Fibroblast of skin of right quadriceps (primary cell): ENCODE measurements at places on chromosomes 2 and 18.

- DNase-seq = peak; percentile 3
Measured at GRCh38 chr18:25557011-25557410, 205.0 kb upstream of the ZNF521 start.

- DNase-seq = peak; percentile 9
Measured at GRCh38 chr2:101873543-101873942, 118.2 kb upstream of the IL1R2 start.

DNA sequence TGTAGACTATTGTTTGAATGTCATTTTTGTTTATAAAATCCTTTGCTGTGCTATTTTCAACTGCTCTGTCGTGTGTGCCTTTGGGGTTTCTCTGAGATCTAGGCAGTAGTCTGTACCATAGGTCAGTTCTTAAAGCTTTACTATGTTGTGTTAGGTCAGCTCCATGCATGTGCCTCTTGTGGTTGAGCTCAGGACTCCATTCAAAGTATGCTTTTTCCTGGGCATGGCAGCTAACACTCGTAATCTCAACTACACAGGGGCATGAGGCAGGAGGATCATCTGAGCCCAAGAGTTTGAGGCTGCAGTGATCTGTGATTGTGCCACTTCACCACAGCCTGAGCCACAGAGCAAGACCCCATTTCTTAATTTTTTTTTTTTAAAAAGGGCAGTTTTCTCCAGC lies 174.4 kb upstream of the SPHKAP start:
- DNase-seq = no peak

- no peak for DNase-seq
Measured at GRCh38 chr2:16179701-16180416, 239.5 kb downstream of the MYCN start.

DNA sequence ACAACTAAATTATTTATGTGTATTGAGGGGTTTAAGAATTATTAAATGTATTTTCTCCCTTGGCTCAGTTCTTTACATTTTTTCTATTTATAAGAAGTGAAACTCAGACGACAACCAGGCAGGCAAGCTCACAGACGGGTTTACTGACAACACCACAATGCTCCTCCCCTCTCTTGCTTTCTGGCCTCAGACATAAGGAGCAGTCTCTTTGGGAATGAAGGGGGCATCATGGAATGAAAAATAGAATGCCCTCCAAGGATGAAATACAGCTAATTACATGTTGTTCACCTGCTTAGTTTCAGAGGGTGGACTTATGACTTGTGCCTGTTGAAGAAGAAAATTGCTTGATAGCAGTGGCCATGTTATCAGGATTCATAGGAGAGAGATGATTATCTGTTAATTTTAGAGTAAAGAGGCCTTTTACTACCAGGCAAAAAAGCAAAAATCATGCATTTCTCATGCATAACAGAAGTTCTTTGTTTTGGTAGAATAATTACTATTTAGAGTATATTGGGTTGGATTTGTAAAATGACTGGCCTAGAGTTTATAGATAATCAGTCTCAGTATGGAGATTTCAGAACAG lies 172.1 kb upstream of the LRRTM1 start:
- no peak for DNase-seq

DNA sequence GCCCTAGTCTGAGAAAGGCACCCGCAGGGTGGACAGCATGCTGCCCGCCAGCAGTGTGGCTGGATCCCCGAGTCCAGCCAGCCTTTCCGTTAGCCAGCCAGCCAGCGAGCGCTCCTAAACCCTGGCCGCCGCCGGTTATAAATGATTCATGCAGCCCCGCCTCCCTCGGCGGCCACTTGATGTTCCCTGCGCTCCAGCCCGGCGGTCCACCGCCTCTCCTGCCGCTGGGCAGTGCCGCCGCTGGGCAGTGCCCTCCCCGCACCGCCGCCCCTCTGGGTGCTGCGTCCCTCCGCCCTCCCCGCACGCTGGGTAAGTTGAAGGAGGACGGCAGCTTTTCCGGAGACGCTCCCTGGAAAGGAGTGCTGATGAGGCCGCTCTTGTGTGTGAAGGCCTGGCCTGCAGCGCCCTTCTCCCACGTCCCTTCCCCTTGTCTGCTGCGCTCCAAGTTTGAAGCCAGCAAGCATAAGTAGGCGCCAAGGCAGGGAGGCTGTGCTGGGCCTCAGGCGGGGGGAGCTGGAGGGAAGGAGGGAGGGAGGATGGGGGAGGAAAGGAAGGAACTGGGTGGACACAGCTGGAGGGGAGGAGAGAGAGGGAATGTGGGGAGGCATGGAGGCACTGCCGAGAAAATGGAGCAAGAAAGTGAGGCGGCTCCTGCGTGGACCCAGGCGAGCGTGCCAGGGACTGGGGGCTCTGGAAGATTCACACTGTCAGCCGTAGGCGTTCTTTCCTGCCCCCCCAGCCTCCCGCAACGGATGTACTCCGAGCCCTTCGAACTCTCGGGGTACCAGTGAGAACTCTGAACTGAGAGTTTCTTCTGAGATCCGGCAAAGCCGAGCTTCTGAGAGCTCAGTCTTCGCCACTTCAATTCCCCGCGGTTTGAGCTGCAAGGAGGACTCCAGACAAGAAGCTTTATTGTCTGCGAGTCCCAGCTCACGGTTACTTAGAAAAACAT lies 131.9 kb downstream of the GLI2 start:
- peak; percentile 81 for DNase-seq

DNA sequence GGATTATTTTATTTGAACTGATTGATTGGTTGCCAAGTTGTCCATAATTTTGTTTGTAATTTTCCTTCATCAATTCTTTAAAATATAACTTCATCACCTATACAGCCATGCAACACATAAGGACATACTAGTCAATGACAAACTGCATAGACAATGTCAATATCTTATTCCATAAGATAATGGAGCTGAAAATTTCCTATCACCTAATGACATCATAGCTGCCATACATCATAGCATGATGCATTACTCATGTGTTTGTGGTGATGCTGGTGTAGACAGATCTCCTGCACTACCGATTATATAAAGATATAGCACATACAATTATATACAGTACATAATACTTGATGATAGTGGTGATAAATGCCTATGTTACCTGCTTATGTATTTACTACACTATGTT lies 369.8 kb upstream of the NT5C1B start:
- DNase-seq = no peak

- DNase-seq = no peak
Measured at GRCh38 chr2:239118264-239118663, 270.4 kb downstream of the TWIST2 start.

- no peak for DNase-seq
Measured at GRCh38 chr18:10077986-10078385, 164.2 kb downstream of the VAPA start.

- no peak for DNase-seq
Measured at GRCh38 chr2:126761981-126762878, 106.3 kb downstream of the GYPC start.

DNA sequence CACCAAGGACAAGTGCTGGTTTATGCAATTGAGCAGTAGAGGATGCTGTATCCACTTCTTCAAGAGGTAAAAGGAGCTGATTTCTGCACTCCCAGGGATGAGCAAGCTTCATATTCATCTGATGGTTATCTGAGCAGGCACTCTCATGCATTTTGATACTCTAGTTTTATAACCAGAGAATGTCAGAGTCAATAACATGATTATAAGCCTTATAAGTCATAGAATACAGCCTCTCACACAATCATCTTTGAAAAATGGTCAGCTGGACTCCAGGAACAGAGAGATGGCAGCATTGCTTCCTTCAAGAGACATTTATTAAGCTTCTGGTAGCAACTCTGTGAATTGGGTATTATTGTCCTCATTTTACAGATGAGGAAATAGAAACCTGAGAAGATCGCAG lies 167.1 kb downstream of the SLC8A1 start:
- peak; percentile 29 for DNase-seq

- no peak for DNase-seq
Measured at GRCh38 chr2:124580263-124580662, 555.2 kb downstream of the CNTNAP5 start.

DNA sequence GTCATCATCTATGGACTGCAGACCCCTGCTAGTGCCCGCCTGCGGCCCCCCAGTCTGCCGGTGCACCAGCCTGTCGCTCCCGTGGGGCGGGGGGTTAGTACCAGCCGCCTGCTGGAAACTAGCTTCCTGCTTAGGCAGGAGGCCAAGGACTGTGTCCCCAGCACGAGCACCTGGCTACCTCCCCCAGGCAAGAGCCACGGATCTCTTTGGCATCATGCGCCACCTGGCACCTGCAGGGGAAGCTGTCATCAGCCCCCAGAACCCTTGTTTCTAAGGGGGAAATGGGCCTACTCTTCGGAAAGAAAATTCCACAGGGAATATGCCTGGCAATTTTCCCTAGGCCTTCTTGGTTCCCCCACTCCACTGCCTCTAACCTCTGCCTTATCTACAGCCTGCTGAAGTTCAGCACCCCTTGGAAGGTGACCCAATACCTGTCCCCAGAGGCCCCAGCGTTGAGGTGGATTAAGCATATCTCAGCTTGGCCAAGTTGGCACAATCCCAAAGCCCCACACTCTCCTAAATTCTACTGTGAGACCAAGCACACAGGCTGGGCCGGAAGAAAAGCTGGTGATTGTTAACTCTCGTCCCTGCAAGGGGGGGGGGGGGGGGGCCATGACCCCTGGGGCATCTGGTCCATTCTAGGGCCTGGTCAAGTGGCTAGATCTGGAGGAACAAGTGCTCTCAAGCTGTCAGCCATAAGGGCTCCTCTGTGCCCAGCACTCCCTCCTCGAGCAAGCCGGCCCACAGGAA lies 62.0 kb upstream of the POMC start:
- DNase-seq = no peak

DNA sequence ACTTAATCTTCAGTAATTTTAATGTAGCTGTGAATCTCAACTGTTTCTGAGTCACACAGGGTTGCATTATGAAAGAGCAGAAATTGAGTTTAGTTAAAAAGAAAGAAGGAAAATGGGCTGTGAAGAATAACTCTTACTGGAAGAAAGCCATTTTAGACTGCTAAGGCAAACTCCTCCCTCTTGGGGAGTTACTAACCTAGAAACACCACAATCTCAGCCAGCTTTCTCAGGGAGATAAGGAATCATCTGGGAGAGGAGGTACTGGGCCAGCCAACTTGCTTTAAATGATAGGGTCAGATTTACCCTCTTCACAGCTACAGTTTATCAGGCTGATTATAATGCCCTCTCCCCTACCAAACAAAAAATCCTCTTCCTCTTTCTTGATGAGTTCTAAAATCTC lies 119.5 kb downstream of the CCDC148 start:
- DNase-seq = no peak

- no peak for DNase-seq
Measured at GRCh38 chr2:72143441-72144273, 4.0 kb downstream of the CYP26B1 start.

- DNase-seq = no peak
Measured at GRCh38 chr2:64904413-64905329, 84.5 kb upstream of the SLC1A4 start.
